Stimulated activated CD8-positive, alpha-beta memory T cell treated with anti-CD3 and anti-CD28 coated beads, Interleukin-7, amount 100 ng/mL, for 4 hours (primary cell): ENCODE measurements at places on chromosomes 4 and X.

GRCh38 chr4:81256059-81256970 is 41.3 kb upstream of the PRKG2 start:
- no peak for DNase-seq

GRCh38 chrX:17913801-17914200 is 52.7 kb upstream of the RAI2 start:
- DNase-seq, result no peak

- DNase-seq, result no peak
Observed at GRCh38 chr4:77819404-77819842, 255 bp upstream of the CNOT6L start.

DNA sequence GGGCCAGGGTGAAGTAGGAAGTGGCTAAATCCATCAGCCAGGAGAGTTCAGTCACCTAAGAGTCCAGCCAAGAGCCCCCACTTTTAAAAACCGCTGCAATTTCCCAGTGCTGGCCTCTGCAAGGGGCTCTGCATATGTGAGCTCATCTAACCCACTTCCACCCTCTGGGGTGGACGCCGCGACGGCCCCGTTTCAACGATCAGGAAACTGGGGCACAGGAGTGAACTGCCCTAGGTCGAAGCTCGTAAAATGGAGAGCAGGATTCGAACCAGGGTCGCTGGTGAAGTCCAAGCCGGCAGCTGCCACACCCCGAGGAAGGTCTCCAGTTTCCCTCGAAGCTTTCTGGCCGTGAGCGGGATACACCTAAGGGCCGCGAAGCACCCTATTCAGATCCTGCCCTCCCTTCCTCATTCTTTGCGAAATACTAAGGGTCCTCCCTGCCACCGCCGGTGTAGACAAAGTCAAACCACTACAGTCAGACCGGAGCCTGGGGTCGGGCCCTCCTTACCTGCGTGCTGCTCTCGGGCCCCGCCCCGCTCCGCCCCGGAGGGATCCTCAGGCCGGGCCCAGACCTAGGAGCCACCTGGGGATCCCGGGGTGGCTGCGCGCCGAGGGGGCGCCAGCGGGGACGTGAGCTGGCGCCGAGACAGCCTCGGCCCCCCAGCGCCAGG is 446 bp downstream of the EVC2 start:
- DNase-seq, result no peak

DNA sequence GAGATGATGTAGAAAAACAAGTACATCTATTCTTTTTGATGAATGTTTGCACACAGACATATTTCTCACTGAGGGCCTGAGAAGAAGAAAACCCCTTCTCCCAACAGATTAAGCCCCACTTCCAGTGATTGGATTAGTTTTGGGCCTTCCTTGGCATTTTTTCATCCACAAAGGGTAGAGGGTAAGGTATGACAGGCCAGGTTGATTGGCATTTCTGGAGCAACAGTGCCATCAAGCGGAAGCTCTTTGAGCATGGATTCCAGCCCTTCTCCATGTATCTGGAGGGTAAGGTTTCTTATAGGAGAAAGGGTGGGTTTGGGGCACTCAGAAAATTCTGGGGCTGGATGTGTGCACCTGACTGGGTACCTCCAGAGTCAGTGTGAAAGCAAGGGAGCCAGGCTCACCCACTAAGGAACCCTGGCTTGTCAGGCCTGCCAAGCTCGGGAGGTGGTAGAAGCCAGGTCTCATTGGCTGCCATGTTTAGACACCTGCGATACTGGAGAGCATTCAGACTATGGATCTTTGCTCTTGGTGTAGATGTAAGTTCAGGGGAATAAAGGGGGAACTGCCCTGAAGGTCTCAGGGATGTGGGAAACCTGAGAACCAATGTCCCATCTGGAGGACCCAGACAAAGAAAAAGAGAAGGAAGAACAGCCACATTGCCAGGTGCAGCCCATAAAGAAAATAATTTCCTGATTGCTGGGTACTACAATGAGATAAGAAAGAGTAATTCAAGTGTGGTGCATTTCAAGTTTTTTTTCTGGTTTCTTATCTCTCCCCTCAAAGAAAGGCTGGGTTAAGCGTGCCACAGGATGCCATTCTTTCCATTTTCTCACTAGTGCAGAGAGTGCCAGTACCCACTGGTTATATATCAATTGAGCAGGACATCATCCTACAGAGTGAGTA is 222.3 kb upstream of the AGTR2 start:
- DNase-seq, result no peak

- DNase-seq, result no peak
Observed at GRCh38 chrX:153889123-153889522, 3.1 kb upstream of the L1CAM start.

GRCh38 chrX:71923516-71923915 is 12.9 kb downstream of the NHSL2 start:
- no peak for DNase-seq

DNA sequence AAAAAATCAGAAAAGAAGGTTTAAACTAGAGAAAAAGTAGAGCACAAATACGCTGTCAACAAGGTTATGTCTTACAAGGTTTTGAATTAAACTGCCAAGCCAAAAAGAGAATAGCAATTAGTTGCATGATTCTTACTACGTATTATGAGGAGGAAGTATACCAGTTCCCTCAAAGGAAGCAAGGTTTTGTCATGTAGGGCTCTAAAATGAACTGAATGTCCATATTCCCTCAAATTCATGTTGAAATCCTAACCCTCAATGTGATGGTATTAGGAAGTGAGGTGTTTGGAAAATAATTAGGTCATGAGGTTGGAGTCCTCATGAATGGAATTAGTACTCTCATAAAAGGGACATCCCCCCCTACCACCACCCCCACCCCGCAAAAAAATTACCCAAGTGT is 201.0 kb downstream of the FBXW7 start:
- DNase-seq, result no peak

- no peak for DNase-seq
Observed at GRCh38 chr4:11228530-11228929, 200.2 kb downstream of the HS3ST1 start.

- DNase-seq, result peak; percentile 57
Observed at GRCh38 chr4:7828011-7828720, 111.5 kb downstream of the AFAP1 start.

- DNase-seq, result no peak
Observed at GRCh38 chrX:1592470-1593142, 1.2 kb downstream of the AKAP17A start.

DNA sequence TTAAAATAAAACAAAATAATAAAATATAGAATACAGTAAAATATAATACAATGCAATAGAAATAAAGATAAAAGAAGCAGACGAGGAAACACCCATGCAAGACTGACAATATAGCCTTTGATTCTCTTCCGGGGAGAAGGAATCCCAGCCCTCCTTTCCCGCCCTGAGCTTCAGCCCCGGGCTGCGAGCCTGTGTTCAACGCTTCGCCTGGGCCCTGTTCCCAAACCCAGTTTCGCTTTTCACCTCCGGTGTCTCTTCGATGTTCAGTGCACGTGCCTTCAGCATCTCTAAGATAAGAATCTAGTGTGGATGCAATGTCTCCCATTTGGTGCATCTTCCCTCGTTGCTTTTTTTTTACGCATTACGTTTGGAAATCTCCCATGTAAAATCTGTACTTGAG is 38.4 kb upstream of the ARSD start:
- no peak for DNase-seq

GRCh38 chr4:74823194-74823593 is 28.9 kb upstream of the BTC start:
- no peak for DNase-seq

DNA sequence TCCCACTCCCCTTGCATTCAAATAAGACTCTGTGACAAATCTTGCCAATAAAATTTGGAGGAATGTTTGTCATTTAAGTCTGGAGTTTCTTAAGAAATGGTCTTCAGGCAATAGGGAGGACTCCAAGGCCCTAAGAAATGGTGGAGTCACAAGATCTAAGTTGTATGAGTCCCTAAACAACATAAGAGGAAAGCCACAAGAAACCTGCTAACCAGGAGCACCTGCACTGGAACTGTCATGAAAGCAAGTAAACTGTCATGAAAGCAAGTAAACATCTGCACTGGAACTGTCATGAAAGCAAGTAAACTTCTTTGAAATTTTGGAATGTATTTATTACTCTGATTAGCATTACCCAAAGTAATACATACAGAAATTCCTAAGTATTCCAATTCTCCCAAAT is 3.5 kb downstream of the CNOT6L start:
- no peak for DNase-seq

- no peak for DNase-seq
Observed at GRCh38 chr4:53527326-53527725, 64.0 kb downstream of the LNX1 start.

DNA sequence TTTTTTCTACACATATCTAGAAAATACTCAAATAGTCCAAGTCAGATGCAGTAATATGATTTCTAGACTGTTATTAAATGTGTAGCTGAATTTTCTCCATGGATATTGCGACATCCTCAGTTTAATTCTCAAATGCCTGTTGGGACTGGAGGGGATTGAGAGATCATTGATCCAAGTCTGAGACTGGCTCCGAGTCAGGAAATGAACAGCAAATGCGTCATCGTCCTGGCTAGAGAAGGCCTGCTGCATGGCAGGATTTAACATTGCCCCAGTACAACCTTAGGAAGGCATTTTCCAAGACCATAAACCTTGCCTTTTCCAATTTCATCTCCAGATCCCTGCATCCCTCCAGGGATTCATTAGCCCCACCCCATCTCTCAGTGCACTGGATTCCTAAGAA is 56.6 kb upstream of the SLC6A14 start:
- DNase-seq, result no peak

DNA sequence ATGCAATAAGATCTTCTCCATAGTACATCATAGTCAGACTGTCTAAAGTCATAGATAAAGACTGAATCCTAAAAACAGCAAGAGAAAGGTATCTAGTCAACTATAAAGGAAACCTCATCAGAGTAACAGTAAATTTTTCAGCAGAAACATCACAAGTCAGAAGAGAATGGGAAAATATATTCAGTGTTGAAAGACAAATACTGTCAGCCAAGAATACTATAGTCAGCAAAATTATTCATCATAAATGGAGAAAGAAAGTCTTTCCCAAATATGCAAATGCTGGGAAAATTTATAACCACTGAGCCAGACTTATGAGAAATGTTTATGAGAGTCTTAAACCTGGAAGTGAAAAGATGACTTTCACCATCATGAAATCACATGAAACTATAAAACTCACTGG is 136.7 kb downstream of the KDR start:
- DNase-seq, result no peak

- no peak for DNase-seq
Observed at GRCh38 chrX:72027914-72028307, 103.8 kb downstream of the RTL5 start.
